Stimulated activated CD4-positive, alpha-beta T cell treated with anti-CD3 and anti-CD28 coated beads, TNF-alpha, amount 100 ng/mL, for 48 hours (primary cell): ENCODE measurements at places on chromosomes 6 and 20.
A peak's percentile ranks its signal among the peaks of the same experiment; 100 is the strongest.

GRCh38 chr6:30325873-30326525 is 728 bp upstream of the TRIM39 start:
- peak; percentile 63 for DNase-seq

DNA sequence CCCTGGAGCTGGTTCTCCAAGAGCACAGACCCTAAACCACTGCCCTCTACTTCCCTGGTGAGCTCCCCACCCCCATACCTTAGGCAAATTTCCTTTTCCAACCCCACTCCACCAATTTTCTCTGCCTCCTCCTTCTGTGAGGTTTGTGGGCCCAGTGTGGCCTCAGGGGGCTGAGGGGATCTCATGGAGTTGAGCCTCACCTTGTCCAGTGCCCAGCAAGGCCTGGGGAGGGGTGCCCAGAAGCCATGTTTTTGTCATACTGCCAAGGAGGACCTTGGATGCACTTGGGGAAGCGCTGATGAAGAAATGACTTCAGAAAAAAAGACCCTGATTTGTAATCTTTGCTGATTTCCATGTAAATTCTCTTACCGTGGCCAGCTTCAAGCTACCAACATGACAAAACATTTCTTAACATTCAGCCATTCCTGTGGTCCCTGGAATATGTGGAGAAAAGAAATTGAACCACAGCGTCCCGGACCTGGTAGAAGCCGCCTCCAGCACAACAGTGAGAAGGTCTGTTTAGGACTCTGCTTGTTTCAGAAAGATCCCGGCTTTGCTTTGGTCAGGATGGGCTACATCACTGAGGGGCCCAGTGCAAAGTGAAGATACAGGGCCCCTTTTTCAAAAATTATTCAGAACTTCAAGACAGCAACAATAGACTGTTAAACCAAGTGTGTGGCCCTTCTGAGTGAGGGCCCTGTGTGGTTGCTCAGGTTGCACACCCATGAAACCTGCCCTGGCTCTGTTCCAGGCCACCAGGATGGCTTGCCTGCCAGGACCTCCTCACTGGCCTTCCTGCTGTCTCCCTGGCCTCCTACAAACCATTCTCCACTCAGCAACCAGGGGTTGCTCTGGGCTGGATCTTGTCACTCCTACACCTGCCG is 52.5 kb downstream of the CHMP4B start:
- no peak for DNase-seq

- no peak for DNase-seq
Observed at GRCh38 chr20:2208897-2209296, 86.9 kb upstream of the TGM3 start.

GRCh38 chr6:70131528-70131927 is 171.4 kb downstream of the COL9A1 start:
- DNase-seq: no peak

GRCh38 chr6:135504734-135505133 is 7.2 kb upstream of the AHI1 start:
- DNase-seq: no peak

DNA sequence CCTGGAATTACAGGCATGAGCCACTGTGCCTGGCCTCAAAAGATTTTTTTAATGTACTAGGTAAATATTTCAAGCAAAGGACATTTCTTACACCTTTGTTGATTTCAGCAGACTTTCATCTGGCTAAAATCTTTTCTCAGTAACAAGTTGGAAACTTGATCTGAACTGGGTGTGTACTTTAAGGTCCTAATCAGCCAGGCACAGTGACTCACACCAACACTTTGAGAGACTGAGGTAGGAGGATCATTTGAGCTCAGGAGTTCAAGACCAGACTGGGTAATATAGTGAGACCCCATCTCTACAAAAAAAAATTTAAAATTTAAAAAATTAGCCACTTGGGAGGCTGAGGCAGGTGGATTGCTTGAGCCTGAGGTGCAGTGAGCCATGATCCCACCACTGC is 7.0 kb upstream of the RALGAPA2 start:
- no peak for DNase-seq

DNA sequence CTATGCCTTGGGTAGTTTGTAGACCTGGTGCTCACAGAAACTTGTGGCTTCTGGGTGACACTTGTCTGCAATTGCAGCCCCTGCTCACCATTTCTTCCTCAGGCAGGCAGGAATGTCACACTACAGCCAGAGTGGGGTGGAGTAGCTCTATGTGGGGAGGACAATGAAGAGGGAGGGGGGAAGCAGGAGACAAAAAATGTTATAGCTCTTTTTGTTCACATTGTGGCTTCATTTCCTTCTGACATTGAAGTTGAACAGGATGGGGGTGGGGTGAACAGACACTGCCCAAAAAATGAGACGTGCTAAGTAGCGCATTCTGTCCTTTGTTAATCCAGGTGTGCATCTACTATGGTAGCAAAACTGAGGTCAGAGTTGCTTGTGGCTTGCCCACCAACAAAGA is at the start of gene THEMIS:
TSS of gene THEMIS (minus strand) at position 124 of the 400 bp plus-strand sequence. CDS start 126 bp downstream, outside the sequence.
- DNase-seq: no peak

GRCh38 chr6:120129228-120129627 is 779.7 kb upstream of the MAN1A1 start:
- DNase-seq: no peak

DNA sequence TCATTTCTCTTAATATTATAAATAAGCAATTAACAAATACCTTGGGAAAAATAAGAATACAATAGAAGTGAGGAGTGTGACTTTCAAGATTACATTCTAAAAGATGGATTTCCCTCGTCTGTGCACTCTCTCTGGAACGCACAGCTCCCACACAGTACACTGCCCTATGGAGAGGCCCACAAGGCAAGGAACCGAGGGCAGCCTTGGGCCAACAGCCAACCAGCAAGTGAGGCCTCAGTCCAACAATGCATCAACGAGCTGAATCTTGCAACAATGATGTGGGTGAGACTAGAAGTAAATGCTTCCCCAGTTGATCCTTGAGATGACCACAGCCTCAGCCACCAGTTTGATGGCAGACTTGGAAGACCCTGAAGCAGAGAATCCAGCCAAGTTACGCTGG is 34.5 kb upstream of the AVP start:
- no peak for DNase-seq

DNA sequence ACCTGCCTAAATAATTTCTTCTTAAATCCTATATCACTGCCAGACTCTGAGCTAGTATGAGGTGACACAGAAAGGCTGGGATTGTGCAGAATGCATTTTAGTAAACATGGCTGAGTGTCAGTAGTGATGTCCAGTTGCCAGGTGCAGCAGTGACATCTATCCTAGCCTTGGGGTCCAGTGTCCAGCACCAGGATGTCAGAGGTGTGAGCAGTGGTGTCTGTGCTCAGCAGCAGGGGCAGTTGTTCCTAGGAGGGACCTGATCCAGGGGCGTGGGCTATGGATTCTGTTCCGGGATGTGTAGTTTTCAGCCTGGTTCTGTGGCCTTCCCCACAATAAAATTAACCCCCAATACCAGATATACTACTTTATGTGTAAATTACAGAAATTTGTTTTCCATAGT is 6.0 kb downstream of the HLA-C start:
- DNase-seq: no peak

GRCh38 chr6:33838983-33839382 is 35.2 kb upstream of the MLN start:
- no peak for DNase-seq

DNA sequence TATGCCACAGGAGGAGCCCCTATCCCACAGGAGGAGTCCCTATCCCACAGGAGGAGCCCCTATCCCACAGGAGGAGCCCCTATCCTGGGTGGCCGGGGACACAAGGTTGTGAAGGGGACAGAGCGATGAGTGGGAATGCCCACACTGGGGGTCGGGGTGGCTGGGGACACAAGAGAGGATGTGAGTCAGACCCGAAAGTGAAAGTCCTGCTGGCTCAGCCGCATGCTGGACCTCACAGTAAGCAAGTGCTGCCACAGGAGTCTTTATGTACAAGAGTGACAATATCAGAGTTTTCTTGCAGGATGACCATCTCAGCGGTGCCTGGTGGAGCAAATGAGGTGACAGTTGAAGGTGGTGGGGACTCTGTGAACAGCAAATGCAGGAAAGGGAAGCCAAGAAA is 93.7 kb downstream of the PSMB1 start:
- DNase-seq: peak; percentile 10

DNA sequence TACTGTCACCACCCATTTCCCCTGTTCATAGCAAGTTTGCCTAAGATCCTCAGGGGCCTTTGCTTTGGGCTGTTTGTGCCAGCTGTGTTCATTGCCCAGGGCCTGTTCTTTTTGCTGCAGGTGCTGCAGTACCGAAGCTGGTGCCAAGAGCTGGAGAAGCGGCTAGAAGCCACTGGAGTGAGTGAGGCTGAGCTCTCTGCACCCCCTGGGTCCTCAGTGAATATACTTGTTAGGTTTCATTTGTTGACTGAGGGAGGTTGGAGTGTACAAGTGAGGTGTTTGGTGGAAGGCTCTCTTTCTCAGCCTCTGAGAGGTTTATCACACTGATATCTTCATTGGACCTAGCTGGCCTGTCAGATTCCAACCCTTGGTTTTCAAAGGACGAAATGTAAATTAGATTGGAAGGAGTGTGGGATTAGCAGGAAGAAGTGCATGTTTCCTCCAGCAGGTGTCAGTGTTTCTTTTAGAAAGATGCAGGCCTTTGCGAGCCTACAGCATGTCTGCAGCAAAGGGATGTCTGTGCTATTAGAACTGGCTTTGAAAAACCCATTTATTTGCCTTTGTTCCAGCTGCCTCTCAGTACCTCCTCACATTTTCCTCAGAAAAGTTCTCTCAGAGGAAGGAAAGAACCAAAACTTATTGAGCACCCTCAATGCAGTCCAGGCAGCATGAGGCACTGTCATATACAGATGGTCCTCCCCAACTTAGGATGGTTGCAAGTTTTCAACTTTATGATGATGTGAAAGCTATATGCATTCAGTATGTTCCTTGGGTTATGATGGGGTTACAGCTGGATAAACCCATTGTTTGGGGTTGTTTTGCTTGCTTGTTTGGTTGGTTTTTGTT is 8.3 kb downstream of the CEP250 start:
- DNase-seq: peak; percentile 41

- DNase-seq: no peak
Observed at GRCh38 chr6:98975421-98975820, 27.7 kb upstream of the FBXL4 start.

DNA sequence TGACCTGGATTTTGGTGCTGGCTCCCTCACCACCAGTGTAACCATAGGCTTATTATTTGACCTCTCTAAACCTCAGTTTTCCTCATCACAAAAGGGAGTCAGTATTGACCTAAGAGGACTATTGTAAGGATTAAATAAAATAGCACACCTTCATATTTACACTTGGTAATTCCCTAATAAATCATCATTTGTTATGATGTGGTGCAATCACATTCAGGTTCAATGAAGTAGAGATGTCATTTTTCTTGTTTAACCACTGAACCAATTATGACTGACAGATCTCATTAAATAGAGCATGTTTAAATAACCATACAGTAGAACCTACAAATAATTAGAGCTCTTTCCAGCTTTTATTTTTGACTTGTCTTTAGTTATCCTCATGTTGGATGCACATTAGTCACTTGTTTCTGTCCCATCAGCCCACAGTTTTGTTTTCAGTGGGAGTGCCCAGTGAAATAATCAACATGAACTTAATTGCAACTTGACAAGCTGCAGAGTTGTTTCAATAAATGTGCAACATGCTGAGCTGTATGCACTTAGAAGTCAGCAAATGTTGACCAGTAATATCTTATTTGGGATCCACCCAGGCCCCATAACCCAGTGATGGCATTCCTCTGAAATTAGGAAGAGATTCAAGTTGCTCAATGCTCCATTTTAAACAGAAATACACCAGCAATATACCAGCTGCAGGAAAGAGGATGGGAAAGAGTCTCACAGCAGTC is 451.7 kb upstream of the MARCKS start:
- no peak for DNase-seq

DNA sequence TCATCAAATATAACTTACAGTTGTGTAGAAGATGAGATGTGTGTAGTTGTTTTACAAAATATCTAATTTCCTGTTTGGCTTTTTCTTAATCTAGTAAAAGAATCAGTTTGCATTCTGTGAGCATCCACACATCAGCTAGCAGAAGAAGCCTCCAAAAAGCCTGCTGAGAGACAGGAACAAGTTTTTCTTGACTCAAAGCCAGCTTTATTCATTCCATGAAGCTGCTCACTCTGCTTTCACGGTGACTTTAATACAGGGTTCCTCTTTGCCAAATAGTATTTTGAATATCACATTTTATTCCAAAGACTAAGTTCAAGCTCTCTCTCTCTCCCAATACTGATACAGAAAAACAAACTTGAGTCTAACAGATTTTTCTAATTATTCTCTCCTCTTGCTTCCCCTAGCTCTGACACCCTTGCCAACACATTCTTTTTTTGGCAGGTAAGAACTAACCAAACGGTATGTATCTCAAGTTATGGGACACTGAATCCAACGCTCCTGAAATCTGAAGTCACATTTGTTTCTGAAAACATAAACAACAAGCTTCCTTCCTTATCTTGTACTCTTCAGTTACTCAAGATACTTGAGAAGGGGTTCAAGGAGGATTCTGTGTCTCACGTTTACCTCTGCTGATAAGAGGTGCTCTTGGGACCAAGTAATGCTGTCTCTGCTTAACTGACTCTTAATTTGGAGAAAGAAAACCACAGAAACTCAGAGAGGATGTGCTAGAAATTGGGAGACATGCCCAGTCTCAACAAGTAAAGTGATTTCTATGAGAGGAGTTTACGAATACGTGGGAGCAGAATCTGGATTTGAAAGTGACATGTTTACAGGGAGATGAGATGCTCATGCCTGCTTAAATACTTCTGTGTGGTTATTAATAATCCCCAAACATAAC is 184.2 kb upstream of the SPTLC3 start:
- no peak for DNase-seq

- DNase-seq: no peak
Observed at GRCh38 chr6:22765015-22765414, 195.6 kb downstream of the HDGFL1 start.

GRCh38 chr20:47358672-47359529 is 2.4 kb upstream of the ZMYND8 start:
- DNase-seq: no peak

- DNase-seq: no peak
Observed at GRCh38 chr6:17042422-17043147, 59.3 kb upstream of the STMND1 start.

GRCh38 chr6:108760126-108761050 is 87.8 kb upstream of the ARMC2 start:
- DNase-seq: no peak

DNA sequence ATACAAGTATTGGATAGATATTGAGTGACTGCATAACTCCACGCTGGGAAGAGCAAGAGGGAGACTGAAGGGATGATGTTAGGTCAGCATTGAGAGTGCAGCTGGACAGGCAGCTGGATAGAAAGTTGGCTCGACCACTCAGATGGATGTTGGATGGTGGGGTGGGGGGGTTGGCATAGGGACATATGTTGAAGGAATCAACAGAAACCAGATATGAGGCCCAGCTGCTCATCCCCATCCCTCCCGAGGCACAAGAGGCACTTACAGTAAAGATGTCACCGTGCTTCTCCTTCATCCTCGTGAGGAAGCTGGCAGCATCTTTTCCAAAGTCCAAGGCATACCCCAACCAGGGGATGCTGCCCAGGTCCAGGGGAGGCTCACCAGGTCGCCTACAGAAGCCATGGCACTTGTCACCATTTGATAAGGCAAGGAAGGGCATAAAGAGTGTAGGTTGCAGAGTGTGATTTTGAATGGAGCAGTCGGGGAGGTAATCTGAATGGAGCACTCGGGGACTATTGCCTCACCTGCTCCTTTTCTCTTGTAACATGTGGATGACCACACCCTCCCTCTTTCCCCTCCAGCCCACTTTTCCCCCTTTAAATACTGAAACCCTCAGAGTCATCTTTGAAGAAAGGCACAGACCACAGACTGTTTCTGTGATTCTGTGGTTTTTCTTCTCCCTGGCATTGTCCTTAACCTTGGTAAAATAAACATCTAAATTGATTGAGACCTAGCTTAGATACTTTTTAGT is 18.0 kb downstream of the PTGIS start:
- no peak for DNase-seq

GRCh38 chr6:20954315-20954714 is 420.1 kb downstream of the CDKAL1 start:
- DNase-seq: no peak
